ENCODE measurements at places on chromosomes 1 and 21. TPM values are rescaled to one million over a fixed set of nuclear protein-coding genes. Genes with fewer than 3 reads are reported as not detected.

GUCA2B gene
- not detected for total RNA-seq

HNRNPCL1 gene
- not detected for total RNA-seq

RIPPLY3 gene
- not detected for total RNA-seq

DNA sequence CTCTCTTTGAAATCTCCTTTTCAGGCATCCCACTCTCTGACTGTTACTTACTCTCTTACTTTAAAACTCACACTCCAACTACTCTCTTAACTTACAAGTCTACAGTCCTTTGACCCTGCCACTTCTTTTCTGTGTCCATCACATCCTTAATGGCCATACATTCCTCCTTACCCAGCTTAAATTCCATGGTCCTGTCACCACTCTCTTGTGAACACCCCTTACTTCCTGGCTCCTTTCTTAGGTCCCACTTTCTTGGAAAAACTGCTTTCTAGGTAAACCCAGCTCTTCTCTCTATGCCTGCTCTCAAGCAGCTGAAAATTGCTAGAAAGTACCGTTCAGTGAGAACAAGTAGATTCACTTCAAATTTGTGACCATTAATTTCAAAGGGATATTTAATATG lies 109.1 kb downstream of the OLFML2B start:
- no peak for DNase-seq

CYP4X1 gene
- total RNA-seq: not detected

CCDC185 gene
- not detected for total RNA-seq

GRCh38 chr1:94739521-94740061 lies 80.6 kb upstream of the SLC44A3 start:
- DNase-seq: no peak

PRKAA2 gene
- not detected for total RNA-seq

GRCh38 chr1:29379443-29380073 lies 143.2 kb downstream of the PTPRU start:
- DNase-seq: no peak

CELA3A gene
- not detected for total RNA-seq

DNA sequence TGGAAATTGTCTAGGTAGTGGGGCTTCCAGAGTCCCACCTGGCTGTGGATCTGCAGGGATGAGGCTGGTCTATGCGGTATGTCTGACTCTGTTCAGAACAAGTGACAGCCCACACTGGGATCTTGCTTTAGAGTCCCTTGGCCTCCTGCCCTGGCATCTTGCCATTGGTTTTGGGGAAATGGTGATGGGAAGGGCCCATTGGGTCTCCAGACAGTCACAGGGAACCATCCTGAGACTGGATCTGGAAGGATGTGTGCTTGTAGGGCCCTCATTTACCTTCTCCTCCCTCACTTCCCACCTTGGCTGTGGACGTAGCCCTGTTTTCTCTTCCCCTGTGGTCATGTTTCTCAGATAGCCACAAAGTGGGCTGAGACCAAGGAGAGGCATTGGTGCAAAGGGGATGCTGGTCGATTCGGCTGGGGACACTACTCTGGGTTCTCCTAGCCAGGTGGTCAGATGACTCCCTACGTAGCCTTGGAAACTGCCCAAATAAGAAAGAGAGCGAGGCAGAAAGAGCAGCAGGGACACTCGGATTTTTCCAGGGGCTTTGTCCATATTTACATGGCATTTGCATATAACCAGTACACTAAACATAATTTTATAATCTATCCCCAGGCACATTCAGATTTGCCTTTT lies 15.1 kb downstream of the SOX13 start:
- DNase-seq: no peak

GRCh38 chr1:88221411-88221810 lies 462.7 kb upstream of the PKN2 start:
- DNase-seq: no peak

DNA sequence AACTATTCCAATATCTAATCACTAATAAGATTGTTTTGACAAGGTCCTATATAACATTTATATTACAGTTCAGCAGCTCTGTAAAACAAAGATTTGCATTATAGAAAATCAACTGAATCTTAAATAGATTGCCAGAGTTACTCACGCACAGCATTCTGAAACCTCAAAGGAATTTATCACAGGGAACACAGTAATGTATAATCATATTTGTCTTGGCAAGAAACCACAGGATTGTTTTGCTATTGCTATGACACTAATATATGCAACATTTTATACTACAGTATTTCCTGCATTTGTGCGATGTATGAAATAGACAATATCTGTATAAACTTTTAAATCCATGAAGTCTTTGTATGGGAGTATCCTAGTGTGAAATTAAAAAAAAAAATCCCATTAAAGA lies 101.4 kb downstream of the PLPPR5 start:
- no peak for DNase-seq

DNA sequence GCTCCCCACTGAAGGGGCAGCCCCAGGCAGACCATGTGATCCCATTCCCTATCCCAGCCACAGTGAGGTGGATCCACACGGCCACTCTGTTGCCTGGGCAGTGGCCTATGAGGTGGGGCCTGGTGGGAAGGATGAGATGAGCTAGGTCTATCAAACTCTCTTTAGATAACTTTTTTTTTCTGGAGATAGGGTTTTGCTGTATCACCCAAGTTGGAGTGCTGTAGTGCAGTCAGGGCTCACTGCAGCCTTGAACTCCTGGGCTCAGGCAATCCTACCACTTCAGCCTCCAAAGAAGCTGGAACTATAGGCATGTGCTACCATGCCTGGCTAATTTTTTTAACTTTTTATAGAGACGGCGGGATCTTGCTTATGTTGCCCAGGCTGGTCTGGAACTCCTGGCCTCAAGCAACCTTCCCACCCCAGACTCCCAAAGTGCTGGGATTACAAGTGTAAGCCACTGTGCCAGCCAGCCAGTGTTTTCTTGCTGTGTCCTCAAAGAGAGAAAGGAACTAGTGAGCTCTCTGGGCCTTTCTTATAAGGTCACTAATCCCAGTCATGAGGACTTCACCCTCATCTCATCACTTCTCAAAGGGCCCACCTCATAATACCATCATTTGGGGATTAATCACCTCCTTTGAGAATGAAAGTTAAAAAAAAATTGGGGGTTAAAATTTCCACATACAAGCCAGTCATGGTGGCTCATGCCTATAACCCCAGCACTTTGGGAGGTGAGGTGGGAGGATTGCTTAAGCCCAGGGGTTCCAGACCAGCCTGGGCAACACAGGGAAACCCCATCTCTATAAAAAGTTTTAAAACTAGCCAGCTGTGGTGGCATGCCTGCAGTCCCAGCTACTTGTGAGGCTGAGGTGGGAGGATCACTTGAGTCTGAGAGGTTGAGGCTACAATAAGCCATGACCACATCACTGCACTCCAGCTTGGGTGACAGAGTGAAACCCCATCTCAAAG lies 36.6 kb downstream of the H3-3A start:
- no peak for DNase-seq

DNA sequence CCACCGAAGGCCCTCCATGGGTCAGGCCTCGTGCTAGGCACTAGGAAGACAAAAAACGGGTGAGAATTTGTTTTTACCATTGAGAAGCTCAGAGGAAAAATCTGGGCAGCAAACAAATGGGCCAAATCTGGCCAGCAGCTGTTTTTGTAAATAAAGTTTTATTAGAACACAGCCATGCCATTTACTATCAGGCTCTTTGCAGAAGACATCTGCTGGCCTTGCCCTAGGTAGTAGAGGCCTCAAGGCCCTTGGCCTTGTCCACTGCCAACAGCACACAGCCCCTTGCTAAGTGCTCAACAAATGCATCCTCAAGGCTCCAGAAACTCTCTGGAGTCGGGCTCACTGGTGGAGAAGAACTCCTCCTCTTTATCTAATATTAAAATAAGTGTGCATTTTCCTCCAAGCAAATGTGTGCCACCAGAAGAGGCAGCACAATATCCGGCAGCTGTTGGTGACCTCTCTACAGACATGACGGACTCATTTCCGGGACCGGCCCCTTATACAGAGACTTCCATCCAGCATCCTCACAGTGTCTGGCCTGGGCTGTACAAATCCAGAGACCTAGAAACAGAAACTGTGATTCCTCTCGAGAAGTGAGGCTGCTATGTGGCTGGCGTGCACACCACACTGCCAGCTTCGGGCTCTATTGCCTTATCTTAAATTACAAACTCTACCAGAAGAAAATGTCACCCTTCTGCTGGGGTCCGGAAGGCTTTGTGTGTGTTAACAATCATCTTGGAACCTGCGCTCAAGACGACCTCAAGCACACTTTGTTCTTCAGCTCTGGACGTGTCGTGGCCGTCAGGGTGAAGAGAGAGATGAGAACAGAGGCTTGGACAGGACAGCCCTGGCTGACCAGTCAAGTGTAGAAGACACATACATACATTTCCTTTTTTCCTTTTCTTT lies 203.9 kb downstream of the TOMM20 start:
- DNase-seq: no peak

DNA sequence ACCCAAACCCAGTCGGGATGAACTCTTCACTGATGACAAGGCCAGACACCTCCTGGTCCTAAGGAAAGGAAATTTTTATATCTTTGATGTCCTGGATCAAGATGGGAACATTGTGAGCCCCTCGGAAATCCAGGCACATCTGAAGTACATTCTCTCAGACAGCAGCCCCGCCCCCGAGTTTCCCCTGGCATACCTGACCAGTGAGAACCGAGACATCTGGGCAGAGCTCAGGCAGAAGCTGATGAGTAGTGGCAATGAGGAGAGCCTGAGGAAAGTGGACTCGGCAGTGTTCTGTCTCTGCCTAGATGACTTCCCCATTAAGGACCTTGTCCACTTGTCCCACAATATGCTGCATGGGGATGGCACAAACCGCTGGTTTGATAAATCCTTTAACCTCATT lies 10.1 kb downstream of the CZIB start:
- DNase-seq: no peak

ZNF648 gene
- total RNA-seq: not detected

DNA sequence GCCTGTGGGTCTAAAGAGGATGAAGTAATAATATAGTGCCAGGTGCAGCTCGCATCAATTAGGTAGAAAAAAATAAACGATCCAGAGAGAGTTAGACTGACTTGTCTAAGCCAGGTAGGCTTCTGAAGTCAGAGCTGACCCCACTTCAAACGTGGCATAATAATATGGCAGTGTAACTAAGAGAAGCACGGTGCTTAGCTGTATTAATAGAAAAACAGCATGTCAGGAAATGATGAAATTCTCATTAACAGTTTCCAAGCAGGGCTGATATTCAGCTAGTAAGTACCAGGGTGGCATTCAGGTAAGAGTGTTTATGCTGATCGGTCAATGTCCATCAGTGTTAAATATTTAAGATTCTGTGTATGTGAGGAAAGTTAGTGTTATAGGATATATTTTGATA lies 145.8 kb upstream of the SAMSN1 start:
- no peak for DNase-seq

GRCh38 chr1:9182784-9183257 lies 51.8 kb upstream of the H6PD start:
- DNase-seq: no peak

MYCL gene
- not detected for total RNA-seq

- no peak for DNase-seq
Observed at GRCh38 chr1:116277840-116278540, 95.1 kb upstream of the ATP1A1 start.

GRCh38 chr1:101683561-101683960 lies 313.2 kb downstream of the OLFM3 start:
- DNase-seq: no peak

DNA sequence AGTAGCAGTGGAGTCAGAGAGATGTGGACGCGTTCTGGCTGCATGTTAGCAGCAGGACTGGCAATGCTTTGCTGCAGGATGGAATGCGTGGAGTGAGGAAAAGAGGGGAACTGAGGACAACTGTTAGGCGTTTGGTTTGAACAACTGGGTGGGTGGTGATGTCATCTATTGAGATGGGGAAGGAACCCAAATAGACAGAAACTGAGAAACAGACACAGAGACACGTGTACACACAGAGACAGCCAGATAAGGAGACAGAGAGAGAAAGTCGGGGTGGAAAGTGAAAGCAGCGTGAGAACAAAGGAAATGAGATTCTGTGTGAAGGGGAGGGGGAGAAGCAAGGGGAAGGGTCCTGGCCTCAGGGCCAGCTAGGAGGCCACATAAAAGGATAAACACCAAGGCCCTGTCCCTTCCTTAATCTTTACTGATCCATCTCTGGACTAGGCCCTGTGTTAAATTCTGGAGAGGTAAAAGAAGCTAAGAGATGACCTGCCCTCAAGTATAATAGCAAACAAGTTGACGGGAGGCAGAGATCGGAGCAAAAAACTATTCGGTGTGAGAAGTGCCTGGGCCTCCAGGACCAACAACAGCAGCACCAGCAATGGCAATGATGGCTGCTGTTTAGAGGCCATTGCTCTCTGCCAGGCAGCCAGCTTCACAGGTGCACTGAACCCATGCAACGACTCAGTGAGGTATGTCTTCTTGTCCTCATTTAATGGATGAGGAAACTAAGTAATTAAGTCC lies 31.6 kb downstream of the VWA5B1 start:
- no peak for DNase-seq

FAAP20 gene
- total RNA-seq: 72.5 TPM

GRCh38 chr1:192575499-192576189 lies at the start of gene RGS1:
Gene RGS1 (plus strand): TSS chr1:192575773. CDS start chr1:192575793, 20 bp downstream.
- peak; percentile 55 for DNase-seq

- DNase-seq: no peak
Observed at GRCh38 chr21:36310016-36310415, 10.0 kb upstream of the MORC3 start.

GRCh38 chr21:26715116-26715515 lies 130.1 kb downstream of the ADAMTS1 start:
- no peak for DNase-seq

DNA sequence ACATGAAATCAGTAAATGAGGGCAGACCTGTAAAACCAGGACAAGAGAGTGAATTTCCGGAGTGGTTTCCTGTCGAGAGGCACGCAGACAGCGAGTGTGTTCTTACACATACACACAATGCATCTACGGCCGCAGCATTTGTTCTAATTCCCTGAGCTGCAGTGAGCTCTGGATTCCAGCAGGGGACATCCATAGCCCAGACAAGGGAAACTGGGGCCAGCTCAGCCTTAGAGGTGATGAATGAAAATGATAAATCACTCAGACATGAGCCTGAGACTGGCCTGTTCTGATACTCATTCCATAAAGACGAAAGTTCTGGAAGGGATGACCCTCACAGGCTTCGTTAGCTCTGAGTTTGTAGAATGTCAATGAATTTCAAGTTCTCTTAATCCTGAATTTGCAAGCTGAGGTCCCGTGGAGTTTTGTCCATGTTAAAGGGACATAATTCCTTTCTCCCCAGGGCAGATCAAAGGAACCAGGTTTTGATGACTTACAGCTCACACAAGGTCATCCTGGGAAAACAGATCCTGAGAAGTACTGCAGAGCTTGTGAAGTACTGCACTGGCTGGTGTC lies 207.9 kb upstream of the C1orf87 start:
- no peak for DNase-seq

Data from CD8-positive, alpha-beta memory T cell (primary cell).